Lung microvascular endothelial cell (primary cell): ENCODE measurements at places on chromosomes 7 and 10.

- DNase-seq, result no peak
These were observed 34.4 kb upstream of the GTF2I start for GRCh38 chr7:74623135-74623534.

DNA sequence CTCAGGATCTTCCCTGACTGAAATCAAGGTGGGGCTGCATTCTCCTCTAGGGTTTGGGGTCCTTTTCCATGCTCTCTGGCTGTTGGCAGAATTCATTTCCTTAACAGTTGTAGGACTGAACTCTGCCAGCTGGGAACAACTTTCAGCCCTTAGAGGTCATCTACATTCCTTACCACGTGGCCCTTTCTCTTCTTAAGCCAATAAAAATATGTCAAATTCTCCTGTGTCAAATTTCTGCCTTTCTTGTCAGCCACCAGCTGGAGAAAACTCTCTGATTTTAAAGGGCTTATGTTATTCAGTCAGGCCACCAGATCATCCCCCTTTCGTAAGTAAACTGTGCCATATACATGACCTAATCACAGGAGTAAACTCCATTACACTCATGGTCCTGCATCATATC is 95.3 kb upstream of the IL6 start:
- DNase-seq, result no peak

DNA sequence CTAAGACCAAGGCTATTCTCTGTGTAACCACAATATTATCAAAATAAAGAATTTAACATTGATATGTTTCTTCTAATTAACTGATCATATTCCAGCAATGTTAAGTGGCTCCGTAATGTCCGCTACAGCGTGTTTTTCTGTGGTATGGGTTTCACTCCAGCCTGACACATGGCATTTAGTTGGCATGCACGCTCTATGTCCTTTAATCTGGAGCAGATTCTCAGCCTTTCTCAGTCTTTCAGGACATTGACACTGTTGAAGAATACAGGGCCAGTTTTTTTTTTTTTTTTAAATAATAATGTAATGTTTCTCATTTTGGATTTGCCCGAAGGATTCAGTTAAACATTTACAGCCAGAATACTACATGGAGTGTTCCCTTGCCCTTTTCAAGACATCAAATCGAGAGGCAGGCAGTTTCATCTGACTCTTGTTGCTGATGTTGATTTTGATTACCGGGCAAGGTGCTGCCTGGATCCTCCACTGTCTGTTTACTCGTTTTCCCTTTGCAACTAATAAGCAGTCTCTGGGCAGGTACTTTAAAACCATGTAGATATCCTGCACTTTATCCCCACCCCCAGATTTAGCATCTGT is 97.5 kb upstream of the GJD4 start:
- DNase-seq, result no peak

GRCh38 chr7:118877187-118877586 is 652.7 kb downstream of the ANKRD7 start:
- DNase-seq, result no peak

GRCh38 chr10:14774797-14775196 is at the start of gene FAM107B:
TSS of gene FAM107B (minus strand) at chr10:14774897. CDS start at chr10:14774663, 234 bp downstream.
- DNase-seq, result no peak

- no peak for DNase-seq
These were observed 42.1 kb upstream of the EFCAB10 start for GRCh38 chr7:105623378-105623777.

DNA sequence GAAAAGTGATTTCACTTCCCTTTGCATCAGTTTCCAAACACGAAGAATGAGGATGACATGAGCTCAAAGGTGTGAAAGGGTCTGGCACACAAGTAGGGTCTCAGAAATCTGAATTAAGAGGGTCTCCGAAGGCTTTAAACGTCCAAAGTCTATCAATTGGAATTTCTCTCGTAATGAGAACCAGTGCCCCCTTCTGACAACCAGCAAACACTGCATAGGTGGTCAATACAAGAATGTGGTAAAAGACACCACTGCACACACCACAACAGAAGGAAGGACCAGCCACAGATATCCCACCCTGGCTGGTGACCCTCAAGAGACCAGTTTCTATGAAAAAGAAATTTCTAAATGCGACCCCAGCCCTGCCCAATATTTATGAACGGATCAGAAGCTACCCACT is 78.1 kb downstream of the CALN1 start:
- no peak for DNase-seq

DNA sequence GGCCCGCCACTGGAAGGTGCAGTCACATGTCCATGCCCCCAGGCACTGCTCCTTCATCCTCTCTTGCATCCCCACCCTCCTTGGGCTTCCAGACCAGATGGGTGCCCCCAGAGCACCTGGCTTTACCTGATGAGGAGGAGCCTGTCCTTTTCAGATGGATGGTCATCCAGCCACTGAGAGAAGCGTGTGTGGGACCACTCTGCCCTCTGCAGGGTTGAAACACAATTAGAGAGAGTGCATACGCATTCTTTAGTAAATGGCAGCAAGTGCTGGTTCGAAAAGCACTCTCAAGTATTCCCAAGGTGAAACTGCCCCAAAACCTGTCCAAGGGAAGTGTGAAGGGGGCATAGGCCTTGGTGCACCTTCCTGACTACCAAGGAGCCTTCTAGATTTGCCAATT is 41.6 kb downstream of the HBP1 start:
- DNase-seq, result no peak

DNA sequence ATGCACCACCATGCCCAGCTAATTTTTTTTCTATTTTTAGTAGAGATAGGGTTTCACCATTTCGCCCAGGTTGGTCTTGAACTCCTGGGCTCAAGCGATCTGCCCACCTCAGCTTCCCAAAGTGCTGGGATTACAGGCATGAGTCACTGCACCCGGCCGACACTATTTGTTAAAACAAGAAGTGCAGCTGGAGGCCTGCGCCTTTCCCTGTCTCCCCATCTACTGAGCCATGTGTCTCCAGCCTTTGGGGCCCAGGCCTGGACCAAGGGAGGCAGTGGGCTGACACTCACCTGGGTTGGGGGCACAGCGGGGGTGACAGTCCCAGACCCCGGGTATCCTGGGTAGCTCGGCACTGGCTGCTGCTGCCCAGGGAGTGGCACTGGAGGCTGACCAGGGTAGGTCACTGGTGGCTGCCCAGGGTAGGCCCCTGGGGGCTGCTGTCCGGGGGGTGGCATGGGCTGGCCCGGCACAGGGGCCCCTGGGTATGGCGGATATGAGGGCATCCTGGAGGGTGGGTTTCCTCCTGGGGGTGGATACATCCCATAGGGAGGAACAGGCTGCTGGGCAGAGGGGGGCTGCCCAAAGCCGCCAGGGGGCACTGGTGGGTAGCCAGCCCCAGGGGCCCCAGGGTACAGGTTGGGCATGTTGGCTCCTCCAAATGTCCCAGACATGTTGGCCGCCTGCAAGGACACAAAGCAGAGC is 36.3 kb downstream of the PLAC9 start:
- no peak for DNase-seq

DNA sequence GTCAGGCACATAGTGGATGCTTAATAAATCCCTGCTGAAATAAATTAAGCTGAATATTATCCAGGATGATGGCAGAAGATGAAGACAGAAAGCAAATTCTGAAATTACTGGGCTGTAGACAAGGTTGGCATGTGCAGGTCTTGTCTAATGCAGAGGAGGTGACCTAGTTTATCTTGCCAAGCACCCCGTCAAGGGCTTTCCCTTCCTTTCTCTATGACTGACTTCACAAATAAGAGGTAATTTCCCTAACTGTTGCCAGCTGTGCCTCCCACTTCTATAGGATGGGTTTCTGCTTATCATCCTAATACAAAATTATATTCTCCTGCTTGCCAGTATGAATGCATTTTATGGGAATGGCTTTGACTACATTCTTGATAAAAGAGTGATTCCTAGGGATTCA is 38.0 kb downstream of the LHFPL3 start:
- no peak for DNase-seq

DNA sequence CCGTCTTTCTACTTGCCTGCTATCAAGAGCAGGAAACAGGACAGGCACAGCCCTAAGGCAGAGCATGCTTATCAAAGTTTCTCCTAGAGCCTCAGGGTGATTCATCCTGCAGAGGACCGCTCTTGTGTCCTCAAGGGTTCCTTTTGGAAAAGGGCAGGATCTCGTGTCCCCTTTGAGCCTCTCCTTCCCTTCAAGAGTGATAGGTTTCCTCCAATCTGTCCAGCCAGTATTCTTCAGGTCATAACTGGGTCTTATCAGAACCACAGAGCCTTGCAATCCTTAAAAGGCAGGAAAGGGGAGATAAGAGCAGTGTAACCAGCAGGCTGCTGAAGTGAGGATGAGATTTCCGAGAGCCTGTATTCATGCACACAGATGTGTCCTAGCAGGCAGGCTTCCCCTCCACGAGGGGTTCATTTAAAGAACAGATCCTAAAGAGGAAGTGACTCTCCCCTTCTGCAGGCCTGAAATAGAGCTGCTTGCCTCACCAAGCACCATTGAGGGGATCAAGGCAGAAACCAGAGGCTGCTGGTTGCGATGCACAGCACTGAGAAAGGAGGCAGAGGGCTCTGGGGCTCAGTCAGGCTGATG is 90.5 kb upstream of the SVIL start:
- DNase-seq, result no peak

DNA sequence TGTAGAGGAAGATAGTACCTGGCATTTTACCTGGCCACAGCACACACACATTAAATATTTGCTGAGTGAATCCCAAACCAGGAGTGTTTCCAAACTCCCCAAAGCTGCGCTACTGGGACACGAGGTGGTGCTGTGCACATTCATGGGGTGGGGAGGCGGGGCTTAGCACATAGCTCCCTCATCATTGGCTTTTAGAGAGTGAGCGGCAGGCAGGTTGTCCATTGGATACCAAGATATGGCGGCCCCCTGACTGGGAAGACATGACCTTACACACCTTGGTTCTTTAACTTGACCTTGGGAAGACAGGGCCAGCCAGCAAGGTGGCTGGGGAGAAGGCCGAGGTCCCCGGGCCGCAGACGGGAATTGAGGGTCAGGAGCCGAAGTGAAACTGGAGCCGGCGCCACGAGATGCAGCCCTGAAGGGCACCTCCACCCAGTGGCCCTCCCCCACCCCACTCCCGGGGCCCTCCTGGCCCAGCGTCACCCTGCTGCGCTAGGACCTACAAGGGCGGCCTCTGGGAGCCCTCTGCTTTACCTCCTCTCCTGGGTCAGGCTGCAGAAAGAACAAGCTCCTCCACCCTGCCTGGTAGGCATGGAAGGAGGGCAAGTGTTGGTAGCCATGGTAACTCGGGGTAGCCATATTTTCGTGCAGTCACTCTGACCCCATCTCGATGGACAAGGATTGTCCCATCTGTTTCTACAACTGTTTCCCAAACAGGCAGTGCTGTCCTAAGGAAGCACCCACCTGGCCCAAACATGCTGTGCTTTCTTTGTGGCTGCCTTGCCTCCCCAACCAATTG is 24.0 kb downstream of the TMEM176A start:
- DNase-seq, result no peak

DNA sequence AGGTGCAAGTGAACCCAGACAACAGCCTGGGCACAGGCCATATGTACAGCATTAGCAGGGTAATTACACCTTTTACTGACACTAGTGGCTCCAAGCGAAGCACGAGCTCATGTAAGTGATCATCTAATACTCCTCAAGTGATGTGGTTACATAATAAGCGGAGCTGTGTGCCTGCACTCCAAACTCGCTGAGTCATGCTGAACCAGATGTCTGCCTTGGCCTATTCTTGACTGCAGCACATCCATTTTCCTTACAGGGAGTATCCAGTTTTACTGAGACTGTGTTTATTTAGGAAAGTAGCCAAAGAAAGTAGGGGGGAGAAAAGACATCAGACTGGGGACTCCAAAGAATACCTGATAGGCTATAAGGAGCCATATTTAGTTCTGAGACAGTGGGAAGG is 90.1 kb downstream of the GRM3 start:
- DNase-seq, result peak; percentile 12

DNA sequence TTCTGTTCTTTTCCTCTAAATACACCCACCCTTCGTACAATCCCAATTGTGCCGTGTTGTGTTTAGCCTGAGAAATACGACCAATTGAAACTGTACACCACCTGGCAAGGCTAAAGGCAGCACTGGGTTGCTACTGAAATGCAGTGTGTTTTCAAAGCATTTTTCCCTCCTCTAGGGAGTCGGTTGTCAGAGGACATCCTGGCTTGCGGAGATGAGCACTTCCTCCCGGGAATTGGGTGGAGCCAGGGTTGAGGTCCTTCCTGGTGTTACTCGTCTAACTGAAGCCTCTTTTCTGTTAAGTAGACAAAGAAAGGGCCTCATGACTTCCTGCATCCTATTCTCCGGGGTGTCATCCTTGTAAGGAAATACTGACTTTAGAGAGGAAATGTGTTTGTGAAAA is 133.5 kb downstream of the MTPAP start:
- DNase-seq, result peak; percentile 61

GRCh38 chr10:97123765-97124164 is 62.0 kb downstream of the SLIT1 start:
- DNase-seq, result no peak

DNA sequence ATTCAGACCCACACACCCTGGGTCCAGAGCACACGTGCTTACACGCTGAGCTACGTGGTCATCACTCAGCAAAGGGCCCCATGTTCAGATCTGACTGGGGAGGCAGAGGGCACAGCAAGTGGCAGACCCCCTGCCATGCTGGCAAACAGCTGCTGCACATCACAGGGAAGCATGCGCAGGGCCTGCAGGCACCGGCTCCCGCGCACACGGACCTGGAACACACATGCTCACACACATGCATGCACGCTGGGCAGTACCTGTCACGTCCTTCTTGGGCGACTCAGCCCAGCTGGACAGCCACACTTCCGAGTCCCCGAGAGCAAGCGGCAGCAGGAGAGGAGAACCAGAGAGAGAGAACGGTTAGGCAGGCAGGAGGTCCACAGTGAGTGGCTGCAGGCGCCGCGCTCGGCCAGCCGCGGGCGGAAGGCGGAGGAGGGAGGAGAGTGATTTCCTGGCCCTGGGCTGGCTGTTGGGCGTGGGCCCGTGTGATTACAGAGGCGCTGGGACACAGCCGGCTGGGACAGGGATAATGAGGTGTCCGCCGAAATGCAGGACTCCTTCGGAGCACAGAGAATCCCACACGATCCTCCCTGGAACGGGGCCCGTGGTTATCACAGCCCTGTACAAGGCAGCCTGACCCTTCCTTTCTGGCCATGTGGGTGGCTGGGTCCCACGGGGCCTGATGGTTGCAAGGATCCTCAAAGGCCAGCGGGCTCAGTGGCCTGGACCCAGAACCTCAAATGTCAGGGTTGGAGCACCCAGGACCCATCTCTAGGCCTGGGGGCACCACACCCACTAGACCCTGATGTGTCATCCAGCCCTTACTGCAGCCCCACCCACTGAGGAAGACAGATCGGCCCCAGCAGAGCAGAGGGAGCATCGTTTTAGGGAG is 175.1 kb downstream of the NEURL1 start:
- peak; percentile 63 for DNase-seq

DNA sequence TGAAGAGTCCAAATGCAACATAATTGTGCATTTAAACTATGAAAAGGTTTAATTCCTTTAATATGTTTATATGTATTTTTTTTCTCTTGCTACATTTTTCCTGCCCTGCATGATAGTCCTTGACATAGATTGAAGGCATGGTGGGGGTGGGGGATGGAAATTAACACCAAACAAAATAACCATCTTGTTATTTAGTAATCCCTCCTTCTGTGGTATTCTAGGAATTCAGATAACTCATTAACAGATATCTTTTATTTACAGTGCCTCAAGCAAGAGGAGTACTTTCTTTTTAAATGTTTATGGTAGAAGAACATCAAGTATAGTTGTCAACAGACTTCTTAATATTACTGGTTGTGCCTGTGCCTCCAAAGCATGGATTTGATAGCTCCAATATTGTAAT is 337.6 kb upstream of the SEMA3A start:
- DNase-seq, result no peak

GRCh38 chr10:103429647-103430046 is 22.5 kb downstream of the CALHM2 start:
- no peak for DNase-seq
